ENCODE measurements at places on chromosomes 16 and 17.

GRCh38 chr16:58148526-58148925 lies 19.3 kb upstream of the CFAP20 start:
- DNase-seq: no peak

GRCh38 chr17:1110862-1111598 lies 68.8 kb downstream of the ABR start:
- peak; percentile 20 for DNase-seq

GRCh38 chr17:6706996-6707395 lies 6.2 kb downstream of the SLC13A5 start:
- no peak for DNase-seq

DNA sequence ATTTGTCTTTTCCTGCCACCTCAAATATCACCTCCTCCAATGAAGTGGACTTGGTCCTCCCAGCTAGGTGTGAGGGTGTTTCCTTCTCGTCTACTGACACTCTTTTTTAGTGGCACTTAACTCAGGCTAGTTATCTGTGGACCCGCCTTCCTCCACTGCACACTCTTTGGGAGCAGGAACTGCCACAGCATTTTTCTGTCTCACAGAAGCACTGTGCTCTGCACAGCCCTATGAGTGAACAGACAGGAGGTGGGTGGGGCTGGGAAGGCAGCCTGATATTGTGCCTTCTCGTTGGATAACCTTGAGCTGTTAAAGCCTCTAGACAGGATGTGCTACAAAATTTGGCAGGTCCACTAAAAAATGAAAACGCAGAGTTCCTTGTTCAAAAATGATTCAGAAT lies 31.9 kb upstream of the HOXB13 start:
- no peak for DNase-seq

- DNase-seq: no peak
These were observed 57.3 kb upstream of the HNF1B start for GRCh38 chr17:37802061-37802595.

DNA sequence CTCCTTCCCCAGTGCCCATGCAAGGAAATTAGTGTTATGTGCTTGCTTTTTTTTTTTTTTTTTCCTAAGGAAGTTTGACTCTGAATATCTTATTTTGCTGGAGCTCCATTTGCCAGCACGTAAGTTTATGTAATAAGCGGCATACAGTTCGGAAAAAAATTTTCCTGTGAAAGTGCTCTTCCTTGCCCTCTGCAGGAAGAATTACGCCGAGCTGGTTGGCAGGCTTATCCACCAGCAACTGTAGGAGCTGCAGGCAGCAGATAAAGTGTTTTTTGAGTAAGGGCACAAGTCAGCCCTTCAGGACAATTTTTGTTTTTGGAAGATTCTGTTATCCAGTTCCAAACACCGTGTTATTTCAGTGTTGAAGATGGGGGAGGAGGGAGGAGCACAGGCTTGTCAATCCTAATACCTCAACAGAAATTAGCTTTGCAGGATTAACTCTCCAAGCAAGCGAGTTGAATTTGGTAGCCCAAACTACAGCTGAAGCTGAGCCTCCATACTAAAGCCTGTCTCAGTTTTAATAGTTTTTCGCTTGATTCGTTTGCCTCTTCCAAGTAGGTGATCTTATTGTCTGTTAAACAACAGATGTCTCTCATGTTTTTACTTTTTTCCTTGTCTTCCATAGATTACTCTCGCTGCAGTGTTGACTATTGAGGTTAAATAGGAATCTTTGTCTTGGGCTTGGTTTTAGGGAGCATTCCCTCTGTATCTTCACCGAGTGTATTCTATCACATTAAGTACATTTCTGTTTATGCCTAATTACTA lies 1.1 kb downstream of the SPECC1 start:
- no peak for DNase-seq

DNA sequence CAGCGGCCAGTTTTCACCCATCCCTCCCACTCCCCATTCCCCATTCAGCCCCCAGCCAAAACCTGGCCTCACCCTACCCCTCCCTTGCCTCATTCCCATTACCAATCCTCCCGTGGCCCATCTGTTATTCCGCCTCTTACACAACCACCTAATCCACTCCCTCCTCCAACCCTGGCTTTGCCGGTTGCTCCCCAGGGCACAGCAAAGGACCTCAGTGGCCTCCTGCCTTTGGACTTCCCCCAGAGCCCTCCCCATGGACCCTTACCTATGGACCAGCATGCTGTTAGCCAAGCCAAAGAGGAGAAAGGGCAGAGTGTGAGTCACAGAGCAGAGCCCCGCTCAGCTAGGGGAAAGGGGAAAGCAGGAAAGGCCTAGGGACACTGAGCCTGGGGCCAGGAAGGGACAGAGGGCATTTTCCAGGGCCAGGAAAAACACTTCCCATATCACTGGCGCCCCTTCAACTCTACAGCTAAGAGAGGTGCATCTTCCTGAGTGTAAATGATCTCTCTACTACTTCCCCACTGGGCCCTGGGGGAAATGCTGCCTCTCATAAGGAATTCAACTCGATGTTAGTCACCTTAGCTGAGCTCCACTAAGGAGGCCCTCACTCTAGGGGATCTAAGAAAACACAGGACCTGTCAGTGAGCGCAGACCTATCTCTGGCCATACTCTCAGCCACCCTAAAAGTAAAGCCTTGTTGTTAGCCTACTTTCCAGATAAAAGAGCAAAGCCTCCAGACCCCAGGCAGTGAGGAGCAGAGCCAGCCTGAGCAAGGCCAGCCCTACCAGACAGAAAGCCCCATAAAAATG lies 10.6 kb downstream of the PEMT start:
- DNase-seq: no peak

GRCh38 chr17:41528959-41529353 lies 848 bp upstream of the KRT19 start:
- DNase-seq: no peak

DNA sequence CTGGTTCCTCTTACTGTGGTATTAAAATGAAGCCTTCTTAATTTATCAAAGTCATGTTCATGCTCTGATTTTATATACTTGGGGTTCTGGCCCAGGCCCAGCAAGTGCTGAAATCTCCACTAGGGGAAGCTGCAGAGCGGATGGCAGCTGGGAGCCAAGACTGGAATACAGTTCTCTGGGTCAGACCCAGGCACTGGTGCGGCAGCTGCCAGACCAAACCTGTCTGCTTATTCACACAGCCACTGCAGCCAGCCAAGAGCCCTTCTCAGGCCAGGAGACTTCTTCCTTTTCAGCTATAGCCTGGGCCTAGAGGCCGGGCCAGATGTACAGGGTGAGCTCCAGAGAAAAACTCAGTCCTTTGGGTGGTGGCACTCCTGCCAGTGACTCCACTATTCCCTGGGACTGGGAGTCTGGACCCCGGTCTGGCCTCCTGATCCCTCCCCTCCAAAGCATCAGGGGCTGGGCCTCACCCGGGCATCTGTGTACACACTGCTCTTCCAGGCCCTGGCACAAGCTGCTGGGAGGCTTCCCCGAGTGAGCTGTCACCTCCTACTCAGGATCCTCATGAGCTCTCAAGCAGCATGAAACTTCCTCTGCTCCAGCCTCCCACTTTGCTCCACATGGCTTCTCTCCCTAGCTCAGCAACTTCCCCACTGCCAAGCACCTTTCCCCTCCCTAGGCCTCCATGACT lies 24.4 kb downstream of the ATP6V0D1 start:
- DNase-seq: no peak

- DNase-seq: no peak
These were observed 827 bp downstream of the MPO start for GRCh38 chr17:58279736-58280479.

- DNase-seq: no peak
These were observed 363.3 kb upstream of the CDH5 start for GRCh38 chr16:66003201-66003600.

- DNase-seq: no peak
These were observed 673 bp upstream of the CHD9 start for GRCh38 chr16:53053967-53054669.

- no peak for DNase-seq
These were observed 12.4 kb upstream of the ODF4 start for GRCh38 chr17:8327303-8327649.

DNA sequence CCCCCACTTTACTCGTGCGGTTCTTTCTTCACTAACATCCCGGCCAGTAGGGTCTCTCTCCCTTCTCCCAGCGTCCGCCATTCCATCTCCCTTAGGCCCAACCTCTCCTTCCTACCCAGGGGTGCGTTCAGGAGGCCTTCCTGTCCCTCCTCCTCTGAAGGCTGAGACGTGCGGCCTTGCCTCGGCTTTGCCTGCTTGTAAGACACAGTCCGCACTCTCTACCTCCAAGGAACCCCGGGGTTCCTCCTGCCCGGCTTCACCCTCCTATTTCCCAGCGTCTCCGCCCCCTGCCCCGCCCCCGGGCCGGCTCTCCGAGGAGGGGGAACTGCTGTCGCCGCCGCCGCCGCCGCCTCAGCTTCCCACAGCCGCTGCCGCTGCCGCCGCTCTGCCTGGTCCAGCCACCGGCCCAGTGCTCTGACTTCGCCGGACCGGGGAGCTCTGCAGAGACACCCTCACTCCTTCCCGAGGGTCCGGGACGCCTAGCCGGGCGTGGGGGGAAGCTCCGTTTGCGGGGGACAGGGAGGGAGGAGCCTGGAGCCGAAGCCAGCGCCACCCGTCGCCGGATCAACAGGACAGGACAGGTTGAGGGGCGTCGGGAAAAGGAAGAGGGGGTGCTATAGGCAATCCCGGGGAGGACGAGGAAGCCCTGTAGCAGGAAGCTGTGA lies 1.2 kb upstream of the FGF11 start:
- peak; percentile 37 for DNase-seq

- DNase-seq: peak; percentile 67
These were observed 977 bp upstream of the ZNF778 start for GRCh38 chr16:89216315-89217137.

- no peak for DNase-seq
These were observed 103.7 kb downstream of the GRIN2A start for GRCh38 chr16:10078541-10078949.

DNA sequence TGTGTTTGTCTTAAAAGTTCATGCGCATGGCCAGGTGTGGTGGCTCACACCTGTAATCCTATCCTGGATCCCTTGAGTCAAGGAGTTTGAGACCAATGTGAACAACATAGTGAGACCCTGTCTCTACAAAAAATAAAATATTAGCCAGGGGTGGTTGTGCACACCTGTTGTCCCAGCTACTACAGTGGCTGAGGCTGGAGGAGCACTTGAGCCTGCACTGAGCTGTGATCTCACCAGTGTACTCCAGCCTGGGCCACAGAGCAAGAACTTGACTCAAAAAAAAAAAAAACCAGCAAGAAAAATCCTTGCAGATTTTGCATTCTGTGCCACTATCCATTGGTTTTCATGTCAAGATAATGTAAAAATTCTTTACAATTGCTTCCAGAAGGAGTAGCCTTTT lies 8.2 kb downstream of the KSR1 start:
- DNase-seq: no peak

GRCh38 chr17:70314506-70314905 lies 145.2 kb downstream of the KCNJ2 start:
- no peak for DNase-seq

GRCh38 chr17:44707755-44708400 lies 587 bp upstream of the DBF4B start:
- DNase-seq: no peak

DNA sequence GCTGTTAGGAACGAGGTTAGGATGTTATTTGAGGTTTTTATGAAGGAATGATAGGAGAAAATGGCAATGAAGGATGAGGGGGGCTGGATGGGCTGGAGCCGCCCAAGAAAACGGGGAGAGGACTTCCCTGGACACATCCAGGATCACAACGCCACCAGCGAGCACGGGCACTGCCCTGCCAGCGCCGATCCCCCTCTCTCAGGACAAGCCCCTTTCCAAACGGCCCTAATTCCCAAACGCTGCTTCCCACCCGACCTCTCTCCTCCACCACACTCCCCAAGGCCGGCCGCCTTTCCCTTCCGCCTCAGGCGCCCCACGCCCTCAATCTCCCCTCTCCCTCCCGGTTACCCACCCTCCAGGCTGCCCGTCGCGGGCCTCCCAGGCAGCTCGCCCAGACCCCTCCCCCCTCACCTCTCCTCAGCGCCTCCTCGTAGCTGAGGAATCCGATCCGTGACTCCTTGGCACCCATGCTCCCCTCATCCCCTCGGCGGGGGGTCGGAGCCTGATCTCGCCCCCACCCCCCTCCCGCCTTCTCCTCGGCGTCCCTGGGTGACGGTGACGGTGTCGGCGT lies 377 bp downstream of the USP32 start:
- DNase-seq: no peak

DNA sequence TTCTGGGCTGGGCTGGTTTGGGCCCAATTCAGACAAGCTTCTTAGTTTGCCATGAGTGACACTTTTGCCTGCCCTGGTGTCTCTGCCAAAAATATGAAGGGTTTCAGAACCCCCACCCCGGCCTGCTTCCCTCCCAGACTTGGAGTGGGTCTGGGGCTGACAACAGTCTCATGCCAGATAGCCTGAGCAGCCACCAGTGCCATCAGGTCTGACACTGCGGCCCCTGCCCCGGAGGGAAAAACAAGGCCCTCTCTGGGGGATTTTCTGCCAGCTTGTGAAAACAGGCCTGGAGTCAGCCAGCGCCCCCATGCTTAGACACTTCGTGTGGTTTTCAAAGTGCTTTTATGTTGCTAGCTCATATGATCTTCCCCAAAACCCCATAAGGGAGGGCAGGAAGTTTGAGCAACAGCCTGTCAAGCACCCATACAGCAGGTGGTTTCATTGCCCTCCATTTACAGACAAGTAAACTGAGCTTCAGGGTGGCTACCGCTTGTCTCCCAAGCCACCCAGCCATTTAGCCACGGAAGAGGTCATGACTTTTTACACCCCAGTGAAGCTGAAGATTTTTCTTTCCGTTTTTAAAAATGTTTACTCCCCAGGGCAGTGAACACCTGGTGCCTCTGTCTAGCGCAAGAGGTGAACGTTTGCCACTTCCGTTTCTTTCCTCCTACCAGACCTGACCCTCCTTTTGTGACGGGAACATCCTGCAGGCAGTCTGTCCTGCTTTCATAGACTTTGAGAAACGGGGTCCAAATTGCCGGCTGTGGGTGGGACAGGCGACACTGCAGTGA lies 300.6 kb downstream of the SEC14L1 start:
- DNase-seq: peak; percentile 77

DNA sequence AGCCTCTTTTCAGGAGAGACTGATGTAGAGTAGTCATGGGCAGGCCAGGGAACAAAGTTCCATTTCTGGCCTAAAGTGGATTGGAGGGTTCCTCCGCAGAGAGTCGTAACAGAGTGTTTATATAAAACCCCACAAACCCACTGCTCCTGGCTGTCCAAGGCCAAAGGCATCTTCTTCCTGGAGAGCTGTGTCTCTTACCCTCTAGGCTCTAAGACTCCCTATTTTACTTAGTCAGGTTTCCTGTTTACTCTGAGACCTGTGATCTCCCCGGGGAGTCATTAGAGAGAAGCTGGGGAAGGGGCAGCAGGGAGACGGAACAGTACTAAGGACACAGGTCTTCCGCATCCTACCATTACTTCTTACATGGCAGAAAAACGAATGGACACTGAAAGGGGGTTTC lies 69.5 kb downstream of the HIC1 start:
- no peak for DNase-seq

DNA sequence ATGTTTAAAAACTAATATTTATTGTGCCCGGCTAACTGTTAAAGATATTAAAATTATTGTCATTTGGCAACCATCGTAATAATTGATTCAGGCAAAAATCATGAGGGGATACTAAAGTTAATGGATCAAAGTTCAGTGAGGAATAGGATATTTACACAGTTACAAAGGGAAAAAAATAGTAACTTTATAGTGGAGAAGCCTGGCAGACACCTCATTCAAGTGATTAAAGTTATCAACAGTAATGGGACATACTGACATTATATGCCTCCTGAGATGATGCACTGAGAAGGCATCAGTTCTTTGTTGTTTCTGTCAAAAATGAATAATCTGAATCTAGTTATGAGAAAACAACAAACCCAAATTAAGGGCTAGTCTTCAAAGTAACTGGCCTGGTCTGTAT lies 77.1 kb downstream of the NLK start:
- DNase-seq: no peak

GRCh38 chr16:83271970-83272575 lies 535.7 kb upstream of the HSBP1 start:
- no peak for DNase-seq

Measured in T-helper 2 cell treated with Interferon-gamma antibody and Interleukin-4, amounts not matched to agents 5 μg/mL and 100 μg/mL, for 36 hours (primary cell).